ENCODE measurements at places on chromosomes 4 and X.

GRCh38 chrX:151973851-151974335 is 583 bp downstream of the GABRE start:
- no peak for DNase-seq

GRCh38 chrX:9874483-9874882 is 88.3 kb downstream of the SHROOM2 start:
- DNase-seq: no peak

GRCh38 chrX:106300656-106301055 is 132.6 kb downstream of the PWWP3B start:
- no peak for DNase-seq

DNA sequence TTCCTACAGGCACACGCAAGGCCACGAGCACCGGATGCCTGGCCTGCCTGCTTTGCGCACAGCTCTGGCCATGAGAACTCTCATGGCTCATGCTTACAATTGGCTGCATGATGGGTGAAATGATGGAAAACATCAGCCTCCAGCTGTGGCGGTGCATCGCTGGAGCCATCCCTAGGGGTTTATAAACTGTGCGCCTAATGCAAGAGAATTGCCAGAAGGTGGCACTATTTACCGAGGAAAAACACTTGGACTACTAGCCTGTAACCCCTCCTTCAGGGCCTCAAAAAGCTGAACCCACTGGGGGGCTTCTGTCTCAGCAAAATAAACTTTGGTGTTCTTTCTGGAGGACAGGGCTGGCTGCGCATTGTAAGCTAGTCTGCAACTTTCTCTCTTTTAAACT is 51.9 kb downstream of the PHKA2 start:
- DNase-seq: no peak

- no peak for DNase-seq
These were observed 75.6 kb downstream of the TRIML1 start for GRCh38 chr4:188214861-188215260.

GRCh38 chr4:165464376-165464775 is 85.6 kb downstream of the CPE start:
- no peak for DNase-seq

DNA sequence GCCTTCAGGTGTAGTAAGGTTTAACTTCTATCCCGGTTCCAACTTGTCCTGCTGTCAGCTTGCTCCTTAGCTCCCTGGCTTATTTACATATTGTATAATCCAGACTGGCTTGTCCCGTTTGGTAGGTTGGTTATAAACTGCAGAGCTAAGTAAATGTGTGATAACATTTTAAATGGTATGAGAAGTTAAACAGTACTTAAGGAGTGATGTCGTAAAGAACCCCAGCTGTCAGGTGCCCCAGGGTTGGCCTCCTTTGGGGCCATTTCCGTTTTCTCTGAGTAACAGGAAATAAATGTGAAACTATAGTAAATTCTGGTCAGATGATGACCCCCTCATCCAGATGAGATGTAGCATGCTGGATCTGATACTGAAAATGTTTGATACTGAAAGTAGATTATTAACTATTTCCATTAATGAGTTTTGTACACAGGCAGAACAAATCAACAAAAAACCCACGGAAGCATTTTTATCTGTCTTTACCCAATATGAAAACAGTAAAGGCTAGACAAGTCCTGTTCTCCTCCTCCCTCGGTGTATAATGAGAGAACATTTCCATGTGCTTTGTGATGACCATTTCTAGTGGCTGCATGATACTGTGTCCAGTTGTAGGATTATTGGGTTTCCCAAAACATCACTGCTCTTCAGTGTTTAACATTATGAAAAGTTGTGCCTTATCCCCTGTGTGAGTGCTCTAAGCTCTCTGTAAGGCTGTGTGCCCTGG is 22.4 kb downstream of the GAB1 start:
- DNase-seq: no peak

DNA sequence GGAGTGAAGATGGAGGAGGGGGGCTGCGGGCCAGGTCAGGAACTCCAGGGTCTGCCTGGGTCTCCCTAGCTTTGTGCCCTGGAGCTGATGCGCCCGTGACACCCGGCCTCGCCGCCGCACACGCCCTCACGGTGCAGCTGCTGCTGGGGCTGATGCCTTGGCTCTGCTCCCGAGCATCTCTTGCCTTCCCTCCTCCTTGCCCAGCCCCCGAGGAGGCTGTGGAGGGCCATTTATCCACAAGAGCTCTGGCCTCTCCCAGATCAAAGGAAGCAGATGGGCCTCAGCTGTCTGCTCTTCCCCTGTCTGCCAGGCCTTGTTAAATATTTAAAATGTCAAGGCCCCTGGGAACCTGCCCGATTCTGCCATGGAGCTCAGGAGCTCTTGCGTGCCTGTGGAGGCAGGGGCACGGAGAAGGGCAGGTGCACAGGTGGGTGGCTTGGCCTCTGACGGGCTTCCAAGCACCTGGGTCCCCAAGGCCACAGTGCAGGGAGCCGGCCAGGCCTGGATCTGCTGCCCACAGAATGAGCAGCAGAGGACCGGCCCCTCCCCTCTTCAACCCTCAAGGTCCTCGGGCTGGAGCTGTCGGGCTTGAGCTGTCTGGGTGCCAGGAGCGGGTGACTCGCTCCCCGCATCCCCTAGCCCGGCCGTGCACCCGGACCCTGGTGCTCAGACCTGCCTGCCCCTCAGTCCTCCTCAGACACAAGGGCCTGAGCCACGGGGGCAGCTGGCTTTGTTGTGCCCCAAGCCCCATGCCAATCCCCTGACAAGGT is 20.3 kb downstream of the ATP2B3 start:
- DNase-seq: no peak

GRCh38 chrX:140608111-140608510 is 101.4 kb upstream of the LINC00632 start:
- DNase-seq: no peak

DNA sequence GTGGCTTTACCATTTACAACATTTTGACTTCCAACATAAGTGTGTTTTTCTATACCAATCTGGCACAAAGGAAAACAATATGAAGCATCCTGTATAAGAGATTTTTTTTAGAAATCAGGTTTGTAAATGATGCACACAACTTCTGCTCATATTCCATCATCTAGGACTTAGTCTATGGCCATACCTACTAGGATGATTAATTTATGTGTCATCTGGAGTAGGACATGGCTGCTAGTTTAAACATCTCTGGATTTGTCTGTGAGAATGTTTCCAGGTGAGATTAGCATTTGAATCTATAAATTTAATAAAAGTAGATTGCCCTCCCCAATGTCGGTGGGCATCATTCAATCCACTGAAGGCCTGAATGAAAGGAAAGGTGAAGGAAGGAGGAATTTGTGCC is 682.8 kb upstream of the GRID2 start:
- DNase-seq: no peak

- no peak for DNase-seq
These were observed 174.5 kb downstream of the AASDH start for GRCh38 chr4:56212774-56213173.

DNA sequence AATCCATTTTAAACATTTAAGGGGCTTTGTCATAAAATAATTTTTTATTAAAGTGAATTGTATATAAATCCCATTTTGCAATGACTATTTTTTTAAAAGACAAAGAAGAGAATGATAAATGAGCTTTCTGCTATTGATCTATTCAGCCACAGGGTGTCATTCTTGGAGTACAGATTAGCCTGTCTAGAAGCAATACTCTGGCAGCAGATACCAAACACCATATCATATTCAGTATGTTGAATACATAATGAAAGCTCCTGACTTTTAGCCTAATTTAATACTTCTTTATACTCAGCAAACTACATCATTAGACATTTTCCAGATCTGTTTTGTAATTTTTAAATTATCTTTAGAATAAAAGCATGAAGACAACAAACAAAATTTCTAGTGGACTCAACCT is 496.3 kb downstream of the PDGFC start:
- no peak for DNase-seq

DNA sequence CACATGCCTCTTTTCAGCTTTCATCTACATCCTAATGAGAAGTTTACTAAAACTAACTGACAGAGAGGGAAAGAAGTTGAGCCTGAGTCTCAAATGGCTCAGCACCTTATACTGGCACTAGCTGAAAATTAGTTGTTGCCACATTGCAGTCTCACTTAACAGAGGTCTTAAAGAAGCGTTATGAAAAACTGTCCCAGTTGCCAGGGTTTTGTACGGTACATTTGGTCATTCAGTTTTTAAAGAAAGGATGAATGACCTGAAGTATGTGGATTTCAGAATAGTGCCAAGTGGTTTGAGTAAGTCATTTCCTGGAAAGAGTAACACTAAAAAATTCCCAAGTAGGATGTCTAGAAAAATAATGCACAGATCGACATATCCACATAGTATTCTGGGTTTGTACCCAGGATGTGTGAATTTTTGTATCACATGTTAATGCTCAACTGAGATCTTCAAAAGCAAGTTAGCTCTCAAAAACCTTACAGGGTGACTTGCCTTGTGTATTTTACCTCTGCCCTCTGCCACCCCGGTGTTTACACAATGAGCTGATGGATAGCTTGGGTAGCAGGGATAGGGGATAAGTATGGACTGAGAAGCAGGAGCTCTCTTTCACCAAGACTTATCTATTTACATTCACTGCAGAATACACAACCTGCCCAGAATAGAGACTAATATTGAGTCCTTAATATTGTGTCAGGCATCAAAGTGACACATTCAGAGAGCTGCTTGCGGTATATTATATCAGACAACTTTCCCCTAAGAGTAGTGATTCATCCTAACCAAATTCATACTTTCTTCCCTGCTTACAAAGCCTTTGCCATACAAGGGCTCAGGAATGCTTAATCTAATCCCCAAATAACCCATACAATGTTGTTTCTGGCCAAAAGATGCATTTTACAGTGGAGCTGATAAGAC is 1075.7 kb upstream of the PABPC4L start:
- DNase-seq: no peak

DNA sequence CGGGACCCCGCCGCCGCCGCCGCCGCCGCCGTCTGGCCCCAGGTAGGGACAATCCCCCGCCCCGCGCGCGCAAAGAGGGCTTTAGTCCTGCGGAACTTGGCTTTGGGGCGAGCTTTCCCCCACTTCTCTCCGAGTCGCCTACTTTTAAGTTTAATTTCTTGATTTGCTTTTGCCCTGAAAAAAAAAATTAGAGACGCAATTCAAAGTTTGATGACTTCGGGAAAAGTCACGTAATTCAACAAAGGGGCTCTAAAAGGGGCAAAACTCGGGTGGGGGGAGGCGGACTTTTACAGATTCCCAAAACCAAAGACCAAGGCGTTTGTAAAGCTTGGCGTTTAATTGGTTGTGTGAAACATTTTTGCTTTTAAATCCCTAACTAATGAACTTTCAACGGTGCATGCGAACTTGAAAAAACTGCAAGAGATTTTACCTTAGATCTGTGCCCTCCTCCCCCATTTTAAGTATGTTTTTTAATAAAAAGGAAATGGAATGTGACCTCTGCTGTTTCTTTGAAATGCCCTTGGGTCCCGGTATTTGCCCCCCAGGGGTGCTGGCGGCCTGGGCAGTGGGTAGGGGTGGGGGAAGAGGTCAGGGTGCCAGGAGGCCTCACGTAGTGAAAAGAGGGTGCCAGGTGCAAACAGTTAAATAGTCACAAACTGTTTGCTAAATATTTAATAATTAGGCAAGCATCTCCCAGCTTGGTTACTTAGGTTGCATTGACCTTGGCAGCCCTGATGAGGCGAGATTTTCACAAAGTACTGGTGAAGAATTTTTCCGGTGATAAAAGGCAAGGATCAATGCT is 209.7 kb downstream of the NWD2 start:
- no peak for DNase-seq

- DNase-seq: no peak
These were observed 121.2 kb downstream of the KLHL13 start for GRCh38 chrX:117995378-117995777.

DNA sequence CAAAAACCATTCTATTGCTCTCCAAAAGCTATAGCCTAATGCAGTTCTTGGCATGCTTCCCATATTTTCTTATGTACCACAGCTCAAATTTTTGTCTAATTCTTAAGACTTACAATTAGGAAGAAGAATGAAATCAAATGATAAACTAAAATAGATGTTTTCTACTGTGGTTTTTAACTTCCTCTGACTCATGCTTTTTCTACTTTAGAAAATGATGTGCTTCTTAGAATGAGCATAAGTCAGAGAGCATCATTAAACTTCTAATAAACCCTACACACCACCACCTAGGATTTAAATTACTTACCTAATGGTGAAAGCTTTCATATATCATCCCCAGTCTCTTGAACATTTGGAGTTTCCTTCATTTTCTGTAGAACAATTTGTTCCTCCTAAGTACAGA is 217.0 kb upstream of the NDST3 start:
- DNase-seq: no peak

GRCh38 chrX:153688071-153688470 is 345 bp downstream of the SLC6A8 start:
- DNase-seq: no peak

DNA sequence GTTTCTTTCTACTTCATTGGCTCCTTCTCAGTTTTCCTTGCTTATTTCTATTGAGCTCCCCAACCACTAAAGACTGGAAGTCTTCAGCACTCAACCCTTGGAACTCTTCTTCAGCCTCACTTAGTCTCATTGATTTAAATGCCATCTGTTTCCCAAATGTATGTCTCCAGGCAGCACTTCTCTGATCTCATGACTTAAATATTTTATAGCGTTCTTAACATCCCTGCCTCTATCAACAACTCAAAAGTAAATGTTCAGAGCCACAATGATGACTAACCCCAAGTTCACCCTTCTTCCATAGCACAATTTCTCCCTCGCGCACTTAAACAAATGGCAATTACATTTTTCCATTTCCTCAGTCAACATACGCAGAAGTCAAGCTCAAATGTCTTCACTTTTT is 1393.3 kb downstream of the ARAP2 start:
- DNase-seq: no peak

- DNase-seq: no peak
These were observed 279.0 kb upstream of the VCX3A start for GRCh38 chrX:6813836-6814370.

DNA sequence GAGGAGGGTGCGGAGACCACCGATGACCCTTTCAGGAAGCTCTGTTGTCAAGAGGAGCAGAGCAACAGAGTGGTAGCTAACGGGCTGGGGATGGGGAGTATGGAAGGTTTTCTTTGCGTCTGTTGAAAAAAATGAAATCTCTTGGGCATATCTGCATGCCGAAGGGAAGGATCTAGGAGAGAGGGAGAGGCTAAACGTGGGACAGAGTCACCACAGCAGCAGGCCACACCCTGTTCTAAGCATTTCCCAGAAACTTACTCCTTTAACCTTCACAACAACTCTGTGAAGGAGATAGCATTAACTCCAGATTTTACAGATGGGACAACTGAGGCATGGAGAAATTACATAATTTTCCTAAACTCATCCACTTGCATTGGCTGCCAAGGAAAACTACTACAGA is 71.8 kb upstream of the EXOC1L start:
- no peak for DNase-seq

GRCh38 chrX:49111791-49112190 is 11.7 kb downstream of the GPKOW start:
- DNase-seq: no peak

DNA sequence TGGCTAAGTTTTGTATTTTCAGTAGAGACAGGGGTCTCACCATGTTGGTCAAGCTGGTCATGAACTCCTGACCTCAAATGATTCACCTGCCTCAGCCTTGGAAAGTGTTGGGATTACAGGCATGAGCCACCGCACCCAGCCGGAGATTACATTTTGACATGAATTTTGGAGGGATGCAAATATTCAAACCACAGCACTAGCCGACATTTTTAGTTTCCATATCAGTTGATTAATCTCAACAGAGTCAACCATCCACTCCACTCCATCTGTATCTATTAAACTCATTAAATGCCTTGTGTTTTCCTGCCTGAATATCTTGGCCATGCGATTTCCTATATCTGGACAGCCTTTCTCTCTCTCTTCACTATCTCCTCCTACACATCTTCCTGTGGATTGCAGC is 64.1 kb upstream of the PDGFRA start:
- no peak for DNase-seq

Measured in activated T-cell treated with anti-CD3 and anti-CD28 coated beads, Interleukin-2, amount 50 U/mL, for 1 hour (primary cell).